ENCODE measurements at places on chromosomes 11 and 22.

DNA sequence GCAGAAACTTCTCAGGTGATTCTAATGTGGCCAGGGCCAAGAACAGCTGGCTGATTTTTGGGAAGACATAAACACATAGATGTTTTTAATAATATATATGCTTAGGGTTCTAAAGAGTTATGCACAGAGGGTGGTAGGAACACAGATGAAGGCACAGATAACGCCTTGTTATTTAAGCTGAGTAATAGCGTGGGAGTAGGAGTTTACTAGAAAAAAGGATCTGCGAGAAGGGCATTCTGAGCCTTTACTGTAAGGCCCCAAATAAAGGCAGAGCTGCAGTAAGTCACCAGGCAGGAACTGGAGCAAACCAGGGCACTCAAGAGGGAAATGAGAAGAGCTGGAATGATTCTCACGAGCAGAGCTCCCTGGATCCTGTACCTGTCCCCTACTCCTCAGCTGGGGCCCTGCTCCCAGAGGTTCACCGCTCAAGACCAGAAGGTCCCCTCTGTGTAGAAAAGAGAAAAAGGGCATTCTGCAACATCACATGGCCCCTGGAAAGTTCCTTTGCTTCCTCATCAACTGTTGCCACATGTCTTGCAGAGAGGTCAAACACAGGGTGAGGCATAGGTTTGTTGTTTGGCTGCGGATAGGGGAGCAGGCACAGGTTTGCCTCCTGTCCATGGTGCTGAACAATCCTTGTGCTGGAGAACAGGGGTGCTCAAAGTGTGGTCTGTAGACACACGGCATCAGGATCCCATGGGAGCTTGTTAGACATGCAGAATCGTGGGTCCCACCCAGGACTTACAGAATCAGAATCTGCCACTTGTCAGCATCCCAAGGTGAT is 125.7 kb downstream of the TENM4 start:
- DNase-seq = no peak

DNA sequence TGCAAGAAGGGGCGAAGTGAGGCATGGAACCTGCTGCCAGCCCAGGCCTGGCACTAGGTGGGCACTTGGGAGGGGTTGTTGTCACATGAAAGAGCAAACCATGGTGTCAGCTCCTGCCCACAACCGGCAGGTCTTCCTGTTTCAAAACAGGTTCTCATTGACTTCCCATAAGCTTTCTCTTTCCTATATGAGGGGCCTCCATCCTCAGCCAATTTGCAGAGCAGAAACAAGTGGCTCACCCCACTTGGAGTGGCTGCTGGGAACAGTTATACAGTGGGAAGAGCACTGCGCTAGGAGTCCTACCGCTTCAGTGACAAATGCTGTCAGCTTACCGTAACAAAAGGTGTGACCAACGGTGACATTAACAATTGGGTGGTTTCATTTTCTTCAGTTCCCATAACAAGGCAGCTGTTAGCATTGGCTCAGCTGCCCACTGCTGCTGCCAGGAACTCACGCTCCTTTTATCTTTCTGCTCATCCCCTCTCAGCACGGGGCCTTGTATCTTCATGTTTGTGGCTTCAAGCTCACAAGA is 10.2 kb upstream of the SSTR3 start:
- no peak for DNase-seq

GRCh38 chr11:35412285-35412684 is 7.1 kb downstream of the SLC1A2 start:
- DNase-seq = peak; percentile 14

DNA sequence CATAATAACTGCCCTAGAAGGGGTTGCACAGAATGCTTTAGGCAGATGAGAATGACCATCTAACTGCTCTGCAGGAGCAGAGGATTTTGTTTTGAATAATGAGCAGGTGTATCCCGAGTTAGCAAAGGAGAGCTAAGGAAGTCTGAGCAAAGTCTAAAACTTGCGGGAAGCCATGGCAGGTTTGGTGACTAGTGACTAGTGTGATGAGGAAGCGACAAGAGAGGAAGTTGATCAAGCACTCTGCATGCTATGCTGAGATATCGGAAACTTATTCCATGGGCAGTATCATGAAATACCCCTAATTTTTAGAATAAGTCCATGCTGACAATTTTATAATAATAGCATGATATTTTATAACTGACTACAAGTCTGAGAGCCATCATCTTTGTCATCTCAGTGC is 12.9 kb downstream of the OLFML1 start:
- DNase-seq = no peak

GRCh38 chr11:67416416-67417335 is 1.2 kb downstream of the CARNS1 start:
- DNase-seq = no peak

- DNase-seq = no peak
Measured at GRCh38 chr22:21996175-21996720, 13.7 kb upstream of the TOP3B start.

- DNase-seq = no peak
Measured at GRCh38 chr11:104704888-104705287, 193.4 kb downstream of the CASP12 start.

All from HAP-1 (cell line).